Stimulated activated CD4-positive, alpha-beta T cell treated with anti-CD3 and anti-CD28 coated beads, Interleukin-1b, Interleukin-23, amount 100 ng/mL, for 48 hours (primary cell): ENCODE measurements at places on chromosomes 1 and 21.

DNA sequence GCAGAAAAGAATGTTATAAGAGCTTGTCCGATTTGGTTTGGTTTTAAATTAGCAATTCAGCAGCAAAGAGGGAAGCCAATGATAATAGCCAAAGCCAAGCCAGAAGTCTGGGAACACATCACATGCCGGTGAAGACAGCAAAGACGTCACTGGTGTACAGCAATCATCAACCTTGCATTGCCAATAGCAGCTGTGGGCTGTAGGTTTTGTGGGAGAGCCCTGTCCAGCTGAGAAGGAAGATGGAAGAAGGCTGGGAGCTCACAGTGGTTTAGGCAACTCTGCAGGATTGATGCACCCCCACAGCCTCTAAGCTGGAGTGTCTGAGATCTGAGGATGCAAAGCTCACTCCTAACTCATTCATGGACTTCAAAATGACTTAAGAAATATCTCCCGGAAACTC lies 338.7 kb downstream of the SIPA1L2 start:
- no peak for DNase-seq

GRCh38 chr1:219990782-219991510 lies 55.4 kb downstream of the EPRS1 start:
- DNase-seq, result no peak

DNA sequence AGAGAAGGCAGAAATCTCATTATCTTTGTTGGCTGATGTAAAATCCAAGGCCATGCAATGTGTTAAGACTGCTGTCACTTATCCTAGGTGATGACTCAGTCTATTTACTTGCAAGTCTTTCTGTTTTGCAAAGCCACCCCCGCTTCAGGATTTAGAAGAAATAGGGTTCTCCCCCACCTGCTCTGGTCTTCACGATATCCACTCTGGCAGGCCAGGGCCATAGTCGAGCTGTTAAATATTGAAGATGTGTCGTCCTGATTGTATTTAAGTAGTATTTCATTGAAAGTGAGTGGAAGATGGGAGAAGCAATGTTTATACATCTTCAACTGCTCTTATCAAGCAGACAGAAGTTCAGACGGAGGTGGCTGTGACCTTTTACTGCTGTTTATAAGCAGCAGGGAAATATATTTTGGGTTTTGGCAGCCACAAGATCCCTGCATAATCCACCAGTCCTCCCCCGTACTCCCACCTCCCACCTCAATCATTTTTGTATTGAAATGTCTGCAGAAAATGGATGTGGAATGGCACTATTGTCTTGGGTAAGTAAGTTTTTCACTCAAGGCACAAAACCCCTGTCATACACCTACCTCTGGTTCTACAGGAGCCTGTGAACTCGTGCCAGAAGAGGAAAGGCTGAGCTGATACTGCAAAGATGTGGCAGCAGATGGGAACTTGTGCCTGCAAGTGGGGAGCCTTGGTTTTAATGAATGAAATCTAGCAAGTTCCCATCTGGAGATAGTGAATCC lies 117.4 kb downstream of the MRPS6 start:
- no peak for DNase-seq

DNA sequence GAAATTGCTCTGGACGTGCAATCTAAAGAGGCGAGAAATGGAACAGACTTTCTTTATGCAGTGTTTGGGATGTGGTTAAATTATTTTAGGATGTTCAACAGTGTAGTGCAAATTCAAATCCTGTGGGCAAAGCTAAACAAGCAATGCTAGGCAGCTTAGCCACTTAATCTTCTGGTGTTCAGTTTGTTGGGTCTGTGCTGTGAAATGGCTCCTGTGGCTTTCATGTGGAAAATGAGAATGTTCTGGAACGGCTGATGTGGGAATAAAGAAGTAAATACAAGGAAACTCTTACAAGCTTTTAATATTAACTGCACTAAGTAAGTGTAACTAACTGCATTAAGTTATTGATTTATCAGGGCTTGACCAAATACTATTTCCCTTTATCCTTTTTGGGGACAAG lies 766.6 kb downstream of the ADGRL2 start:
- no peak for DNase-seq

GRCh38 chr1:38433084-38433722 lies 386.6 kb upstream of the POU3F1 start:
- DNase-seq, result no peak

DNA sequence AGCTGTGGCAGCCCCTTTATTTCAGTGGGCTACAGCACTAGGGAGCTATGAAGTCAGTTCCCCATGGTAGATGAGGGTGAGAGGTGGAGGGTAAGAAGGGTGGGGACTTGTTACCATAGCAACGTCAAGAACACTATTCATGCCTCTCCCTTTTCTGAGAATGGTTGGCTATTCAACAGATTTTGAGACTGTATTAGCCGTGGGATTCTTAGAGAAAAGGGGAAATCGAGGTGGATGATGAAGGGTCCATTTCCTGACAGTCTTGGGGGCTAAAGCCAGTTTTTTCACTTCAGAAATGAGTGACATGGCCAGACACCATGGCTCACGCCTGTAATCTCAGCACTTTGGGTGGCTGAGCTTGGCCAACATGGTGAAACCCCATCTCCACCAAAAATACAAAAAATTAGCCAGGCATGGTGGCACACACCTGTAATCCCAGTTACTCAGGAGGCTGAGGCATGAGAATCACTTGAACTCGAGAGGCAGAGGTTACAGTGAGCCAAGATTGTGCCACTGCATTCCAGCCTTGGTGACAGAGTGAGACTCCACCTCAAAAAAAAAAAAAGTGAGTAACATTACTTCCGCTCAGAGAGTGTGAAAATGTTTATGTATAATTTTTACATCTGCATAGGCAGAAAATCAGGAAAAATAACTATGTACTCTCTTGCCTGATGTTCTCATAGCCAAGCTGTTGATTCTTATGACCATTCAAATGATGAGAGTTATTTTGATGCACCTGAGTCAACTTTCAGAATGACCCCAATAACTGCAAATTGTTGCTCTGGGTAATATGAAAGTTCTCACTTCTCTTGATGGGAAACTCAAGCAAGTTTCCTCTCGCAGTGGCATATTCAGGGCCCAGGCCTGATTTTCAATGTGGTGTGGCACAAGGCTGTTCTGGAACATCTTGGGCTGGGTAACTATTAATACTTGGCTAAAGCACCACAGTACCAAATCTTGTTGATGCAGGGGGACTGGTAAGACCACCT lies 23.2 kb upstream of the RGSL1 start:
- no peak for DNase-seq

GRCh38 chr1:219733511-219734174 lies 120.7 kb upstream of the ZC3H11B start:
- no peak for DNase-seq

GRCh38 chr1:221993444-221993948 lies 251.6 kb upstream of the DUSP10 start:
- no peak for DNase-seq

DNA sequence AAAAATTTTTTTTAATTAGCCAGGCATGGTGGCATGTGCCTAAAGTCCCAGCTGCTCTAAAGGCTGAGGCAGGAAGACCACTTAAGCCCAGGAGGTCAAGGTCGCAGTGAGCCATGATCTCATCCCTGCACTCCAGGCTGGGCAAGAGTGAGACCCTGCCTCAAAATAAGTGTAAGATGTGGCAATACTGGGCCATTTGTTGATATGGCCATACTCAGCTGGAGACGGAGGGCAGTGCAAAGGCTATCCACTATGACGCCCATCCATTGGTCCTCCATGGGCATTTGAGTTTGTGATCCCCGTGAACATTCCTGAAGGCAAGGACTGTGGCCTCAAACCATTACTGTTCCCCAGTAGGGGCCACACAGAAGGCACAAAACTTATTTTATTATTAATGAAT lies 1.5 kb downstream of the CASP9 start:
- DNase-seq, result no peak

GRCh38 chr1:212367474-212368072 lies 47.1 kb downstream of the PACC1 start:
- no peak for DNase-seq

GRCh38 chr1:219505886-219506285 lies 107.0 kb downstream of the ZC3H11B start:
- no peak for DNase-seq

GRCh38 chr1:29856340-29857114 lies 620.2 kb downstream of the PTPRU start:
- no peak for DNase-seq

DNA sequence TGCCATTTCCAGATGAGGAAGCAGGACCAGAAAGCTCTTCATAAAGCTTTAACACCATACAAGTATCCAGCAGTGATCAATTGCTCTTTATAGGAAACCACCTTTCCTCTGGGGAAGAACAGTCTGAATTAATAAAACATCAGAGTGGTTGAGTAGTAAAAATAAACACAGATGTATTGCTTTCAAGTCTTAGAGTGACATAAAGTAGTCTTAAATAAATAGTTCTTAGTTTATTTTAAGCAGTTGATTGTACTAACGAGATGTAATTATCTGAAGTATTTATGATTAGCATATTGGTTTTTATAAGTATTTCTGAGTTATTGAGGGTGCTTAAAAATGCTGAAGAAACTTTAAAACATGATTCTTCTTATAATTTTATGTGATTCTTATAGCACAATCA lies 67.0 kb downstream of the PRKAA2 start:
- DNase-seq, result no peak

GRCh38 chr21:17783481-17784179 lies 35.5 kb downstream of the C21orf91 start:
- no peak for DNase-seq
